Stimulated activated effector memory CD8-positive, alpha-beta T cell treated with anti-CD3 and anti-CD28 coated beads, Interleukin-12 subunit alpha, Interleukin-12 subunit beta, amount 100 ng/mL, for 72 hours (primary cell): ENCODE measurements at places on chromosomes 1 and 21.

- DNase-seq: no peak
These were observed at the start of gene GBP6 for GRCh38 chr1:89363638-89364536. Gene GBP6 (plus strand): TSS chr1:89364059. CDS start chr1:89368552, 4,493 bp downstream.

DNA sequence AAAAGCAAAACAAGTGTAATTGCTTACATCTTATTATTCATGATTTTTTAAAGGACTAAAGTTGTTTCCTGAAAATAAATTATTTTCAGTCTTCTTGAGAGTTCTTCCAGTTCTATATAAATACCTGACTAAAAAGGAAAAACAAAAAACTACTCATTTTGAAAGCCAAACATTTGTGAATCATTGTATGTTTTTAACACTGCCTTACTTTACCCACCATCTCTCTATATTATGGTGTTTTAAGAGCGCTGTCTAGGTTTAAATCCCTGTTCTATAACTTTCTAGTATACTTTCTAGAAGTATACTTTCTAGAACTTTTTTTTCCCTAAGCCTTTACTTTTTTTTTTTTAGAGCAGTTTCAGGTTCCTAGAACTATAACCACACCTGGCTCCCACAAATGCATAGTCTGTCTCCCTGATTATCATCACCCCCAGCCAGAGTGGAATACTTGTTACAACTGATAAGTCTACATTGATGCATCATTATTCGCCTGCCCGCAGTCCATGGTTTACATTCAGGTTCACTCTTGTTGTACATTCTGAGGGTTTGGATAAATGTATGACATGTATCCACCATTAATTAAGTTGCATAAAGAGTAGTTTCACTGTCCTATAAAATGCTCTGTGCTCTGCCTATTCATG, 9.8 kb downstream of the RSBN1 start:
- DNase-seq: no peak

- no peak for DNase-seq
These were observed 554.3 kb upstream of the CHRM3 start for GRCh38 chr1:238832106-238832505.

GRCh38 chr1:184860985-184861754, 106.5 kb upstream of the EDEM3 start:
- no peak for DNase-seq

GRCh38 chr21:45388011-45388521, 16.9 kb upstream of the COL18A1 start:
- DNase-seq: no peak

DNA sequence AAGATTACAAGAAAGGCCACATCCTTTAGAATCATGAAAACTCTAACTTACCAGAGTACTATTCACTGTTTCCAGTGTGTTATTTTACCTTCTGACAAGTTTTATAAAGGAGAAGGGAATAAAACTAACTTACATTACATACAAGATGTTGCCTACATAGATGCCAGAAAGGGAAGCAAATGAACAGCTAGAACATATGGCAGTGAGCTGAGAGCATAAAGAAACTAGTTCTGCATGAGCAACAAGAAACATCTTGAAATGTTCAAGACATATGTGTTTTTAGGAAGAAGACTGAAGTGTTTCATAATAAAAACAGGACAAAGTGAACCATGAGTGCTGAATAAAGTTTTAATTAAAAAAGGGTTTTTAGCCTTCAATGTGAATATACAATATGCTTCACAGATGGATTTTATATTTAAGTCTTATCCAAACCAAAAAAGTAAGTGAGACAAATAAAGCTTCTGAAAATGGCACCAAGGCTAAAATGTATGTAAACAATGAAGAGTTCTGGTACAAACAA, 39.4 kb downstream of the SLC5A9 start:
- DNase-seq: no peak

- DNase-seq: no peak
These were observed 37.1 kb downstream of the ZBTB18 start for GRCh38 chr1:244088161-244088560.

GRCh38 chr1:193275773-193276172, 89.4 kb upstream of the B3GALT2 start:
- DNase-seq: no peak

DNA sequence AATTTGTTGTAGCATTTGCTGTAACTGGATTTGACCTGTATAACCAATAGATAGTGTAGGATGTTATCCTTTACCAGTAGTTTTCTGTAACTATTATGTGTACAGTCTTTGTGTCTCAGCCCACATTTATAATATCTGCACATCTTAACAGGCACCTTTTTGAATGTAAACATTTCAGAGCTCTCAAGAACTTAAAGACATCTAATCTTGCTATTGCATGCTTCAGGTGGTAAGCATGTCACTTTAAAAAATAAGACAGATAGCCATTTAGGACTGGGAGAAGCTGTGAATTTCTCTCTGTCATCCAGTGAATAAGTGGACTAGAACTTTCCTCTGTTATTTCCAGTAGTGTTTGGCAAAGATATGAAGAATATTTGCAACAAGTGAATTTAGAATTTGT, 22.6 kb upstream of the GPR52 start:
- no peak for DNase-seq

DNA sequence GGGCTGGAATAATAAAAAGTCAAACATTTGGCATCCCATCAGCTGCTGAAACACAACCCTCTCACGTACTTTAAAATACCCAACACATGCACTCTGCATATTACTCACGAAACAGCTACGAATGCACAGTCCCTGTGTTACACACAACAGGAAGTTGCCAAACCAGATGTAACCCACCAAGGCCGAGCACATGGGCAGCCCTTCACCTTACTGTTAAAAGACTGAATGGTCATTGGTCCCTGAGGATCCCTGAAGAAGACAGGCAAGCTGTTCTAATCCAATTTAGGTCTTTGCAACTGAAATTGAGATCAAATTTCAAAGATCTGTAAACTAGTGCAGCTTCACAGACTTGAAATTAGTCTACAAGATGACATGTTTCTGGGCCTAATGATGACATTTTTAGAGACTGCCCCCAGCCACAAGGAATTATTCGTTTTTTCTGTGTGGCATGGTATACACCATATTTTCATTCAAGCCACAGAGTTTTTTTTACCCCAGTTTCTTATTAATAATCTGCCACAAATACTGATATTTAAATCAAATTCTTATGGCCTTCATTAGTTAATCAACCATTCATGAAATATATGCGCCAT, 25.6 kb upstream of the IER5 start:
- peak; percentile 32 for DNase-seq

- DNase-seq: no peak
These were observed 167.5 kb upstream of the CAMK1G start for GRCh38 chr1:209416039-209416438.

DNA sequence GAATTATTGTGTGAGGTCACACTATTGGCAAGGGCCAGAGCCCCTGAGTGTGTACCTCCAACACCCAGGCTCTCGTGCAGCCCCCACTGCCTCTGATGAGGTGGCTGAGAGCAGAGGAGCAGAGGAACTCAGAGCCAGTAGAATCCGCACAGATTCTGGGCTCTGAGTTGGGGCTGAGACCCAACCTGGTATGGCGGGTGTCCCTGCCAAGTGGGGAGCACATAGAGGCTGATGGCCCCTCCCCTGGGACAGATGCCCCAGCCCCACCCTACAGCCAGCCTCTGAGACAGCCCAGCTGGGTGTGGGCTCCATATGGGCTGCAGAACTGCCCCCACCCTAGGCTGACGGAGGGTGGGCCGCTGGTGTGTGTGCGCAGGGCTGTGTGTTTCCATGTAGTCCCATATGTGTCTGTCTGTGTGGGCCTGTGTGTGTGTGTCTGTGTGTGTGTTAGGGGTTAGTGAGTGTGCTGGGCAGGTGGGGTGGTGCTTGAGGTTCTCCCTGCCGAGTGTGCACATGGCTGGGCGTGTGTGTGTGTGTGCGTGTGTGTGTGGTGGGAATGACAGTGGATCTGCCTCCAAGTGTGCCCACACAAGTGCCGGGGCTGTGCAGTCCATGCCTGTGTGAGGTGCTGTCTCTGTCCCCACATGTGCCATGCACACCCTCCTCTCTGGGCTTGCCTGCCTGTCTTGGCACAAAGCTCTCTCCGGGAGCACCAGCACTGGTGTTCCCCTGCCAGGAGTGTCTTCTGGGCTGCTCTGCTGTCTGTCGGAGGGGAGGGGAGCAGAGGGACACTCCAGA, 24.4 kb downstream of the FOXO6 start:
- DNase-seq: no peak

- DNase-seq: no peak
These were observed 15.6 kb upstream of the MAP10 start for GRCh38 chr1:232789651-232790050.

- no peak for DNase-seq
These were observed 78.2 kb downstream of the SKI start for GRCh38 chr1:2306151-2306978.

GRCh38 chr1:57316291-57316690, 107.6 kb downstream of the DAB1 start:
- DNase-seq: no peak

DNA sequence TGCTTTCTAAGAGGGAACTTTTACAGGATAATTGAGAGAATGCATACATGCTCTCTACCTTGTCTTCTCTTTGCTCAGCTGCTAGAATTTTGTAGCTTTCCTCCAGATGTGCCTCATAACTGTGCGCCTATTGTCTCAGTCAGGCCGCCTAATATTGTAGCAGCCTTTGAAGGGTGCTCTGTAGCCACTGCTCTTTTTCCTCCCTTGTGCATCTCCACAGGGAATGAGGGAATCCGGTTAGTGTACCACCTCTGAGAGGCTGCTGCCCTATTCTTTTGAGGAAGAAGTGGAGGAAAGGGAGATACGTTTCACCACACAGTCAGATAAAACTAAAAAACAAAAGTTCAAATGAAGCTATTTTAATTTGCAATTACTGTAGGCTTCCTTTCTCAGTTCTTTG, 22.8 kb downstream of the TTC3 start:
- DNase-seq: no peak

GRCh38 chr1:113887402-113888175, at the start of gene BCL2L15:
Gene BCL2L15 (minus strand): TSS chr1:113887581. CDS start chr1:113887375, 206 bp downstream.
- DNase-seq: no peak

- no peak for DNase-seq
These were observed 24.4 kb upstream of the CADM3 start for GRCh38 chr1:159146980-159147379.
